Bone marrow (tissue), 2 donors: ENCODE measurements at places on chromosomes 7 and 10.
A peak's percentile ranks its signal among the peaks of the same experiment; 100 is the strongest.

GRCh38 chr10:72663971-72664370, 28.0 kb upstream of the MCU start:
- no peak for DNase-seq

GRCh38 chr10:62618576-62619412, 185.7 kb upstream of the ADO start:
- peak; percentile 13 for DNase-seq

- no peak for DNase-seq
Observed at GRCh38 chr7:104908636-104909035, 105.4 kb upstream of the KMT2E start.

- DNase-seq = no peak
Observed at GRCh38 chr10:125038637-125039036, 96.7 kb downstream of the ZRANB1 start.

DNA sequence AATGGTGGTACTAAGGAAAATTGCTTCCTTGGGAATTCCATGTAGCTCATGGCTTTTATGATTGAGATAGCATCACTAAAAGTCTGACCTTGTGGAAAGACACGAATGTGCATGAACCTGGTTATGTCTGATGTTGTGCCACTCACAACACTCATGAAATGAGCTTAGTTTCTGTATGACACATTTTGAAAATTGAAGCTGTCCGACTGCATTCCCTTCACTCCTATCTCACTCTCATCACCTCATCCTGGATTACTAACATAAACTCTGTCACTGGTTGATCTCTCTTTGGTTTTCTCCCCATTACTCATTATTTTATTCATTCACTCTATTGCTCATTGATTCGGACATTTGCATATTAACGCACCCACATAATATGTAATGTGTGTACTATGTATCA, 190.0 kb upstream of the VWC2 start:
- no peak for DNase-seq

DNA sequence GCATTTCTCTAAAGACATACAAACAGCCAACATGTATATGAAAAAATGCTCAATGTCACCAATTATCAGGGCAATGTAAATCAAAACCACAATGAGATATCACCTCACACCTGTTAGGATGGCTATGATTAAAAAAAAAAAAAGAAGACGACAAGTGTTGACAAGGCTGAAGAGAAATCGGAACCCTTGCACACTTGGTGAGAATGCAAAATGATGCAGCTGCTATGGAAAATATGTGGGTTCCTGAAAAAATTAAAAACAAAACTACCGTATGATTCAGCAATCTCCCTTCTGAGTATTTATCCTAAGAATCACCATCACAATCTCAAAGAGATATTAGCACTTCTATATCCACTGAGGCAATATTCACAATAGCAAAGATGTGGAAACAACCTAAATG, 11.3 kb downstream of the LMBR1 start:
- no peak for DNase-seq

DNA sequence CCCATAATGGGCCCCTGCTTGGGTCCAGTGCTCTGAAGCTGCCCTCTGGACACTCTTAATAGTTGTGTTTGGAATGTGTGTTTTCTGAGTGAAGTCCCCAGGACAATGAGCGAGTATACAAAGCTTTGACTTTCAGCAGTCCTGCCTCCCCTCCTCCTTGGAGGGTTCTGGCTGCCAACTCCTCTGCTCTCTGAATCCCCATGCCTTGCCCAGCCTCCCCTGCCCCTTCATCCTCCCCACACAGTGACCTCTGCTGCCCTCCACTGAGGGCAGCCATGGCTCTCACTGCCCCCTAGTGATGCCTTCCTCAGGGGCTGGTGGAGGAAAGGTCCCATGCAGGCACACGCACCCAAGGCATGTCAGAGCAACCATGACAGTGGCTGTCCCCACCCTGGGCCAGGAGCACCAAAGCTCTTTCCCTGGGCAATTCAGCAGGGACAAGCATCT, 40.9 kb downstream of the FRMPD2 start:
- no peak for DNase-seq

DNA sequence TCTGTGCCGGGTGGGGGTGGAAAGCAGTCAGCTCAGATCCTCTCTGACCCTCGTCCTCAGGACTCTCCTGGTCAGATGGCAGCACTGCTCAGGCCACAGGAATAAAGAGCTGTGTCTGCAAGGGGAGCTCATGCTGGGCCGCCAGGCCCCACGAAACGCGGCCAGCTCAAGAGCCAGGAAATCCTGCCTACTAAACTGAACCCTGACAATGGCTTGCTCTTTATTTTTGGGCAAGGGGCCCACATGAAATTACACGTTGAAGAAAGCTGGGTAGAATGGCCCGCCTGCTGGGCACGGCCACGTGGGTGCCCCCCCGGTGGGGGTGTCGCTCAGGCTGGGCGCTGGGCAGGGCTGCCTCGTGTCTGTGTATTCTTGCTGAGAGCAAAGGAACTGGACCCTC, 103.0 kb downstream of the ITIH5 start:
- DNase-seq = no peak

GRCh38 chr7:73851410-73852338, 9.3 kb upstream of the TMEM270 start:
- DNase-seq = peak; percentile 65

DNA sequence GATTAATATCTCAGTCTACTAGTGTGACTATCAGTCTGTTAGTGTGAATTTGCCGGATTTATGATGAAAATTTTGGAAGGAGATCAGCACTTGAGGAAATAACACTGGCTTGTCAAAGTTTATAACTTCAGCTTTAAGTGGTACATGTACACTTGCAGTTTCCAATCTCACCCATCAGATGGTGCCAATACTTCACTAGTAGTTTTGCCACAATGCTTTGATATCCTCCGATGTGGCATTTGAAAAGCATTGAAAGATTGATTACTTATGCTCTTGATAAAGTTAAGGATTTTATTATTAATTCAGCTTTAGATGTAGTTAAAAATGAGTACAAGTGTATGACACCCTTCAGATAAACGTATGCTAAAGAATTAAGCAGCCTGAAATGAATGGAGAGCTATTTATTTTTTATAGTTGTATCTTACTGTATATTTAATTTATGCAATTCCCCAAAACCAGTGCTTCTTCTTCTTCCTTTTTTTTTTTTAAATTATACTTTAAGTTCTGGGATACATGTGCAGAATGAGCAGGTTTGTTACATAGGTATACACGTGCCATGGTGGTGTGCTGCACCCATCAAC, 98.2 kb downstream of the ANLN start:
- DNase-seq = peak; percentile 71

DNA sequence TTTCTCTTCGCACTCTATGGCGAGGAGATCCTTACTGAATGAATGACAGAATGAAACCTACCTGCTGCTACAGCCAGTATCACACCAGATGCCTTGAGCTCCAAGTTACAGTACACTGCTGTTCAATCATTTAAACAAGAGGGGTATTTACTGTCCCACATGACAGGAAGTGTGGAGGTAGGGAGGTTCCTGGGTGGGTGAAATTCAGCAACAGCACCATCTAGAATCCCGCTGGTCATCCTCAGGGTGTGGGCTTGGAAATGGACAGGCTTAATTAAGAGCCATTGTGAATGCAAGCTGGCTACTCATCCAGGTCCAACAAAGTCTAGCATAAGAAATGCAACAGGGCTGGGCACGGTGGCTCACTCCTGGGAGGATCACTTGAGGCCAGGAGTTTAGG, 14.7 kb downstream of the CYTH3 start:
- DNase-seq = no peak

- no peak for DNase-seq
Observed at GRCh38 chr7:116216956-116217571, 6.7 kb downstream of the TES start.

- DNase-seq = no peak
Observed at GRCh38 chr7:157470701-157471131, 133.9 kb downstream of the DNAJB6 start.

GRCh38 chr10:109696462-109696861, 226.8 kb downstream of the XPNPEP1 start:
- DNase-seq = no peak

GRCh38 chr7:84948634-84949033, 238.2 kb downstream of the SEMA3D start:
- DNase-seq = no peak

DNA sequence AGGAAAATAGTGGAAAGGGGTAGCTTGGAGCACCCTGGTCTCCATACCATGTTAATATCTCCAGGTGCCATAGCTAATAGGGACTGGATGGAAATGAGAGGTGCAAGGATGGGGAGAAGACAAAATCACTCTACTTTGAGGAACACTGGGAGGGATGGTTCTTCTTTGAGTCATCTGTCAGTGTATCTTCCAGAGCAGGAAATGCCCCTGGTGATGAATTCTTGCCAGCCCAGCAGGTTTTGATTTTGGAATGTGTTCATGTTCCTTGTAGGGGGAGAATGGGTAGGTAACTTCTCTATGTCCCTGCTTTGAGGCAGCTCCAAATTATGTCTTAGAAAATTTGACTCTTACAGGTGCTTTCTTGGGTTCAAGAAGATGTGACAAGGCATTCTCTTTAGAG, 177.0 kb upstream of the GLI3 start:
- no peak for DNase-seq

- no peak for DNase-seq
Observed at GRCh38 chr7:21169667-21170580, 258.0 kb upstream of the SP4 start.

GRCh38 chr7:142568435-142569097, 180.7 kb upstream of the PRSS1 start:
- peak; percentile 61 for DNase-seq

DNA sequence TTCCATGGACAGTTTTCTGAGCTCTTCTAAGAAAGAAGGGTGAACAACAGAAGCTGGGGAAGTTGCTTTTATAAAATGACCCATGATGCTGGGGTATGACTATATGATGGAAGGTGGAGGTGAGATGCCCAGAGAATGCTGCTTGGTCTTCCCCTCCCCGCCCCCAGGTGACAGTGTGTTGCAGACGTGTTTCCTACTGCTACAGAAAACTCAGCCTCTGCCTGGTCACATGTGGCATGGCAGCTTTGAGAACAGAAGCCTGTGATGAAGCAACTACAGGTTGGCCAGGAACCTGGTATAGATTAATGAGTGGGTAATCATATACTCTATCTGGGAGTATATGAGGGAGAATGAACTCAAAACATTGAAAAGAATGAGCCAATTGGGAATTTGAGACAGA, 67.1 kb downstream of the MTURN start:
- DNase-seq = no peak

DNA sequence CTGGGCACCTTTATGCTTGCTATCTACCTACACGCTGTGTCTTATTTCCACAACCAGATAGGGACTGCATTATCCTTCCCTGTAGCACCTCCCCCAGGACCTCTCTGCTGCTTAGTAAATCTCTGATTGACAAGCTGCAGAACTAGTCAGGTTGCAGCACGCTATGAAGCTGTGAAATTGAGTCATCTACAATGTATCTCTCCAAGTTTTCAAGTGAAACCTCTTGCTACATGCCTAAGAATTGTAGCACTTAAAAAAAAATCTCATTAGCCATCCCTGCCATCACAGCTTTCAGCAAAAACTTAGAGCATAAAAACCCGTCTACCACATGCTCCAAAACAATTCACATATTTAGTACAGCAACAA, 69.7 kb upstream of the FGFR2 start:
- DNase-seq = no peak

- no peak for DNase-seq
Observed at GRCh38 chr7:92025260-92025659, 84.6 kb downstream of the AKAP9 start.

DNA sequence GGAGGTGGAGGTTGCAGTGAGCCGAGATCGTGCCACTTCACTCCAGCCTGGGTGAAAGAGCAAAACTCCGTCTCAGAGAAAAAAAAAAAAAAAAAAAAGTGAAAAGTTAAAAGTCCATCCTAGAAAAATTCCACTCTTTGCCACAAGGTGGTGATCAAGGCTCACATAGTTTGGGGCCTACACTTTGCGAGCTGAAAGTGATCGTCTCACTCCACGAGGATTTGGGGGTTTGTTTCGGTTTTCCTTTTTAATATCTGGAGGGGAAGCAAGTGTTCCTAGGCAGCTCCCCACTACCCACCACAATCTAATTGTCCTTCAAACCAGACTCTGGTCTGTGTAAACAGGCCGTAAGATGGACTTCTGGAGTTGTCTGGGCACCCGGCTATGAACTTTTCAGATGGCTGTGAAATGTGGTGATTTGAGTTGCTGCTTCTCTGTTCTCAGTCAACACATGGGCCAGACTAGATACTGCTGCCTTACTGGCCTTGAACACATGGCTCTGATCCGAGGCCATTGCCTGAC, 27.1 kb downstream of the PRLHR start:
- DNase-seq = no peak

GRCh38 chr7:2051707-2052656, 180.8 kb downstream of the MAD1L1 start:
- no peak for DNase-seq

- DNase-seq = no peak
Observed at GRCh38 chr7:158103378-158103777, 484.2 kb downstream of the PTPRN2 start.

GRCh38 chr7:126659124-126659523, 593.6 kb downstream of the GRM8 start:
- DNase-seq = no peak

GRCh38 chr10:71831646-71832552, 19.2 kb downstream of the PSAP start:
- no peak for DNase-seq

DNA sequence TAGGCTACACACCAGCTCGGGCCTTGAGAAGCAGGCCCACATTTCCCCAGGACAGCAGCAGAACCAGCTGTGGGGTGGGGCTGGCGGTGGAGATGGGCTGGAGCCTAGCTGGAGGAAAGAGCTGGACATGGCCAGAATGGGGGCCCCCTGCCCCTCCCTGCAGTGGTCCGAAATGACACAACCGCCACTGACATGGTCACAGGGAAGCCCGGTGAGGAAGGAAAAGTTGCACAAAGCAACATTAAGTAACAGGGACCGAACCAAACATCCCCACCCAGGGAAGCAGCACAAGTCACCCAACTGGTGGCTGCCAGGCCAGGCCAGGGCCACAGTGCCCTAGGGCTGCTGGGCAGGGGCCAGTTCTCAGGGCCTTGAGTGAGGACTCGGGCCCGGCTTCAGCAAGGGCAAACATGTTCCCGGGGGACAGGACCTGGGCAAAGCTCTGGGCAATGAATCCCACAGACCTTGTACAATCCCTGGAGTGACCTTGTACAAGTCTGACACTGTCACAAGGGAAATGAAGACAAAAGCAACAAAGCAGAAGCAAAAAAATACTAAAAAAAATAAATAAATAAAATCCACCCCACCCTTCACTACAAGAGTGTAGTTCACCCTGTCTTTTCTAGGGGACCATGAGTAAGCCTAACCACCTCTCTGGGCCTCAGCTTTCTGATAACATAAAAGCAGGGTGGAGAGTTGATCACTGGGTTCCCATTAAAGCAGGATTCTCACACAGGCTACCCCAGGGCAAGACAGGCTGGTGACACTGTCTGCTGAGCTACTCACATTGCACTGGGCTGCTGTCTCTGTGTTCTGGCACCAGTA, 33.0 kb downstream of the PSAP start:
- peak; percentile 28 for DNase-seq

DNA sequence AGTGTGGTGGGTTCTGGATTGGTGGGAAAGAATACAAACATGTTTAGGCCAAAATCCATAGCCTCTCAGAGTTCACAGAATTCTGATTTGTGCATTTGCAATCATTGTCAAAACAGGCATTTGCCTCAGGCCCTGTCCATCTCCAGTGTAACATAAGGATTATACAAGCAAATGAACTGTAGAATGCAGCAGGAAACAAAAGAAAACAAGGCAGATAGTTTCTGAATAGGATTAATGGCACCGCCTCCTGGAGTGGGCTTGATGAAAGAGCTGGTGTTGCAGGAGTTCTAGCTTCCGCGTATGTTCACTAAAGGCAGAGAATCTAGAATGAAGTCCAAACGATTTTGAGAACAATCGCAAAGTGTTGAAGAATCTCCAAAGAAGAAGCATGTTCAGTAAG, 11.3 kb upstream of the MPP7 start:
- no peak for DNase-seq
